ENCODE measurements at places on chromosomes 4 and X.

DNA sequence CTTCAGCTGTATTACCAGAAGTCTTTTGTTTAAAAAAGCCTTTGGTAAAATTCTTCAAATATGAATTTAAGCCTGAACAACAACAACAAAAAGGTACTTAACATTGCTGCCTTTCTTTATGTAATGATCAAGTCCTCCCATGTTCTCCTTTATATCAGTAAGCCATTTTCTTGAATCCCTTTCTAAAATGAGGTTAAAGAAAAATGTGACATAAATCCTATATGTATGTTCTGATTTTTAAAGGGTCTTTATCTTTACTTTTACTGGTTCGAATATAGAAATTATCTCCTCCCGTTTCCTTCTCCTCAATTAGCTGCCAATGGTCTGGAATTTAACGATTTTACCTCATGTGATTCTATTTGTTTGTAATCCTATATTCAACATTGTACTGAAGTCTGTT, 522.8 kb downstream of the IL1RAPL1 start:
- DNase-seq, result no peak

GRCh38 chr4:102823464-102823863, 3.9 kb downstream of the UBE2D3 start:
- no peak for DNase-seq

- DNase-seq, result no peak
These were observed 437.2 kb upstream of the ZFP42 start for GRCh38 chr4:187558391-187558790.

- DNase-seq, result peak; percentile 75
These were observed 618 bp downstream of the DDX3X start for GRCh38 chrX:41334363-41335197.

DNA sequence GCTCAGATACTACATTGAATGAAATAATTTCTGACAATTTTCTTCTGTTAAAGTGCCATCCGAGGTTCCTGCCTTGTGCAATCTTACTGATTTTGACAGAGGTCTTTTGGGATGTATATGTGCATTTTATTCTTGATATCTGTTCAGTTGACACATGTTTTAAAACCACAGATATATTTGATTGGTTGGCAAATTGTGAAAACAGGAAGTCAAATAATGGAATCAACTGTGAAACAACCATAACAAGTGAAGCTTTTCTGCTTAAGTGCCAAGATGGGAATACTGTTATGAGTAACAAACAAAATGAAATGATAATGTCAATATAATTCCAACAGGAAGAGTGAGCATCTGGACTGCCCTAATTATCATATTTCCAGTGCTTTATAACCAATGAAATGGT, 84.9 kb upstream of the TET2 start:
- DNase-seq, result no peak

DNA sequence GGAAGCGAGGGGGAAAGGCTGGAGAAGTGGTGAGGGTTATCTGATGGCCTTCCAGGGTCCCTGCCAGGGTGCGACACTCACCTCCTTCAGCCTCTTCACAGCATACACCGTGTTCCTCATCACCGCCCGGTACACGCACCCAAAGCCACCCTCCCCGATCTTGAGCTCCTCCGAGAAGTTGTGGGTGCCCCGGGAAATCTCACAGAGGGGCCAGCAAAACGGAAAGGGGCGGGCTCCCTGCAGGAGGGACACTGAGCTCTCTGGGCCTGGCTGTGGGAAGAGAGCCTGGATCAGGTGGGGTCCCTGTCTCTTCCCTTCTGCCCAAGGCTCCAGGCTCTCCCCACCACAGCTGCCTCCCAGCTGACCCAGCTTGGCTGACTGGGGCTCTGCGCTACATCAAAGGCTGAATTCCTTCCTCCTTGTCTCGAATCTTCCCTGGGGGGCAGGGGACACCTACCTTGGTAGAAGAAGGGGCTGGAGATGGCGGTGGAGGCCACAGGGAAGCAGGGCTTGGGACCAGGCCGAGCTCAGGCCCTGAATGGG, 1.1 kb downstream of the IRAK1 start:
- DNase-seq, result no peak

GRCh38 chr4:107512549-107512948, 207.5 kb downstream of the PAPSS1 start:
- no peak for DNase-seq

DNA sequence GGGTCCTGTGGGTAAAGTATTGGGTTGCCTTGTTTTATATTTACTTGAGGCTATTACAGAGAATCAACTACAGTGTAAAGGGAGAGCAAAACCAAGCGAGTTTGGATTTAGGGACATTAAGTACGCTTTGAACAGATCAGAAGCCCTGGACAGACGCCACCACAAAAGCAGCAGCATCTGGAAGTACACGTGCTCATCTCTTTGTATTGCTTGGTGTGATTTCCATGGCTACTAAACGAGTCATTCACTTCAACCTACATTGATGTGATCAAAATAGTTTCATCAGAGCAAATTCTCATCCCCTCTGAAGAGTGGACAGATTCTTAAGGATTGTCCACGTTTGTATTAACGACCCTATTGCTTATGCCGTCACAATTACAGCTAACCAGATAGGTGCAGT, 85.1 kb downstream of the SORBS2 start:
- DNase-seq, result peak; percentile 70

DNA sequence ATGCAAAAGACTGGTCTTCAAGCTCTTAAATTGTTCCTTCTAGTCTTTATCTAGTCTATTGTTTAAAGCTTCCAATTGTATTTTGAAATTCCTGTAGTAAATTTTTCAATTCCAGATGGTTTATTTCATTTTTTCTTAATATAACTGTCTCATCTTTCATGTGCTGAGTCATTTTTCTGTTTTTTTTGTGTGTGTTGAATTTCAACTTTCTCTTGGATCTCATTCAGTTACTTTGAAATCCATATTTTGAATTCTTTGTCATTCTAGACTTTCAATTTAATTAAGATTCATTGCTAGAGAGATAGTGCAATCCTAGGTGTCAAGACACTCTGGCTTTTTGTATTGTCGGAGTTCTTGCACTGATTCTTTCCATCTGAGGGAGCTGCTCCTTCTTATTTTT, 128.0 kb upstream of the PRKG2 start:
- no peak for DNase-seq

- DNase-seq, result no peak
These were observed 124.8 kb upstream of the KLF8 start for GRCh38 chrX:56107320-56107719.

DNA sequence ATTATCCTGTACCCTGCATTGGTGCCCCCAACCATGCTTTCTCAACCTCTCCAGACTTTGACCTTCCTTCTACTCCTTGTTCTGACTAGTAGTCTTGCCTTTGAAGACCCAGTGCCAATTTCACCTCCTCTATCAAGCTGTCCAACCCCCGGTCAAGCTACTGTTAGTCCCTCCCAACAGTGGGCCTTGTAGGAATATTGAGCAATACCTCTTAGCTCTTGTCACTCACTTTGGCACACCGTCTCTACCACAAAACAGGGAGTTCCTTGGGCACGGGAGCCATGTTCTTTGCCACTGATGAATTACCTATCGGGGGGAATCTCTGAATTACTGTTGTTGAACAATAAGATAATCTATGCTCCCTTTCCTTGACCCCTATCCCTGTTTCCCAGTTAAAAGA, 25.2 kb downstream of the LAS1L start:
- no peak for DNase-seq

- no peak for DNase-seq
These were observed 229.4 kb upstream of the GALNTL6 start for GRCh38 chr4:171583790-171584189.

- DNase-seq, result peak; percentile 7
These were observed 173.8 kb downstream of the CAMK2D start for GRCh38 chr4:113587640-113588275.

- DNase-seq, result no peak
These were observed 144.9 kb downstream of the FHIP1A start for GRCh38 chr4:151553874-151554273.

DNA sequence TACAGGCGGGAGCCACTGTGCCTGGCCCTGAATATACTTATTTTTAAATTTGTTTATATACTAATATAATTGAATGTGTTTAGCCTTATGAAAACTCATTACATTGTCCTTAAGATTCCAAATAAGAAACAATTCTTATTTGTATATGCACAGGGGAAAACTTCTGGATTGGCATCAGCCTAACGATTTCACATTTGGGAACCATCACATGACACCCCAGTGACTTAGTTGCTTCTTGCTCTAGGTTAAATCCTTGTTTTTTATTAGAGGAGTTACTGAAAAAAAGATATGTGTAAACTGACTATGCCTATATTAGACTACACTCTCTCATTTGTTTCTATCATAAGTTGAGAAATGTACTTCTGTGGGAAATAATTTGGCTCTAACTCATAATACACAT, 520.2 kb downstream of the SPRY1 start:
- DNase-seq, result no peak

DNA sequence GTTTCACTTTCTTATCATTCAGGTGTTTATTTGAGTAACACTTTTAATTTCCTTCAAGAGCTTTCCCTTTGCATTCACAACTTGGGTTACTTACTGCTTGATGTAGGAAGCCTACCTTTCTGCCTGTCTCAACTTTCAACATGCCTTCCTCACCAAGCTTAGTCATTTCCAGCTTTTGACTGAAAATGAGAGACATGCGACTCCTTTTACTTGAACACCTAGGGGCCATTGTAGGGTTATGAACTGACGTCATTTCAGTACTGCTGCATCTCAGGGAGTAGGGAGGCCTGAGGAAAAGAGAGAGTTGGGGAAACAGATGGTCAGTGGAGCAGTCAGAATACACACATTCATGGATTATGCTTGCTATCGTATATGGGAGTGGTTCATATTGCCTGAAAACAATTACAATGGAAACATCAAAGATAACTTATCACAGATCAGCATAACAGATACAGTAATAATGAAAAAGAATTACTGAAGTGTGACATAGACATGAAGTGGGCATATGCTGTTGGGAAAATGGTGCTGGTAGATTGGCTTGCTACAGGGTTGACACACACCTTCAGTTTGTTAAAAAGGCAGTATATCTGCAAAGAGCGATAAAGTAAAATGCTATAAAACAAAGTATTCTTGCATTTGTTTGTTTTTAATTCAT, 25.7 kb downstream of the USP53 start:
- no peak for DNase-seq

DNA sequence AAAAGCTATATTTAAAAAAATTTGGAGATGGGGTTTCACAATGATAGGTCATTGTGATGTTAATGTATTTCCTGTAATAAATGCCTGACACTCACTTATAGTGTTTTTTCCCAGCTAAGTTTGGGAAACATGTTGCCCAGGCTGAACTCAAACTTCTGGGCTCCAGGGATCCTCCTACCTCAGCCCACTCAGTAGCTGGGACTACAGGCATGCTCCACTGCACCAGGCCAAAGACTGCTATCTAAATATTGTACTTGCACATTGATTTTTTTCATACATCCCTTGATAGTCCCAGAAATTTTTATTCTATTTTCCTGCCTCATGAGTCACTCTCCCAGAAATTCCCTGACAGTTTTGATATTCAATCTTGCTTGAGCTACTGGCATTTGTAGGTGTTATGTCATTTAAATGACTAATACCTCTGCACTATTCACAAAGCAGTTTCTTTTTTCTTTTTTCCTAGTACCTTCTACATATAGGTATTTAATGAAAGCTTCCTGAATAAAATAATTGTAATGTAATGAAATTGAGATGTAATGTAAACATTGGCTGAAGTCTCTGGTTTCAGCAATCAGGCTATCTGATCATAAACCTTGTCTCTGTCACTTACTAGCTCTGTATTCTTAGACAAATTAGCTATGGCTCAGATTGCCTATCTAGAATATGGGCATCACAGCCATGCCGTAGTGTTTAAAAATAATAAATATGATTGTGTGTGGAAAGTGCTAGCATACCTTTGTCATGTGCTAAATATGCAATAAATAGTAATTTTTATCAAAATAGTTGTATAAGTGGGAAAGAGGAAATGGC, 1973.0 kb upstream of the AGA start:
- no peak for DNase-seq

DNA sequence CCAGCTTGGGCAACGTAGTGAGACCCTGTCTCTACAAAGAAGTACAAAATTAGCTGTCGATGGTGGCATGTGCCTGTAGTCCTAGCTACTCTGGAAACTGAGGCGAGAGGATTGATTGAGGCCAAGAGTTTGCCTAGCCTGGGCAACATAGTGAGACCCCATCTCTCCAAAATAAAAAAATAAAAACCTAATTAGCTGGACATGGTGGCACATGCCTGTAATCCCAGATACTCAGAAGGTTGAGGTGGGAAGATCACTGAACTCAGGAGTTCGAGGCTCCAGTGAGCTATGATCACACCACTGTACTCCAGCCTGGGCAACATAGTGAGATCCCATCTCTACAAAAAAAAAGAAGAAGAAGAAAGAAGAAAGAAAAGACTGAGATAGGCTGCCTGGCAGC, 17.4 kb downstream of the PLAC1 start:
- no peak for DNase-seq

GRCh38 chr4:13670456-13671160, 43.1 kb upstream of the BOD1L1 start:
- no peak for DNase-seq

DNA sequence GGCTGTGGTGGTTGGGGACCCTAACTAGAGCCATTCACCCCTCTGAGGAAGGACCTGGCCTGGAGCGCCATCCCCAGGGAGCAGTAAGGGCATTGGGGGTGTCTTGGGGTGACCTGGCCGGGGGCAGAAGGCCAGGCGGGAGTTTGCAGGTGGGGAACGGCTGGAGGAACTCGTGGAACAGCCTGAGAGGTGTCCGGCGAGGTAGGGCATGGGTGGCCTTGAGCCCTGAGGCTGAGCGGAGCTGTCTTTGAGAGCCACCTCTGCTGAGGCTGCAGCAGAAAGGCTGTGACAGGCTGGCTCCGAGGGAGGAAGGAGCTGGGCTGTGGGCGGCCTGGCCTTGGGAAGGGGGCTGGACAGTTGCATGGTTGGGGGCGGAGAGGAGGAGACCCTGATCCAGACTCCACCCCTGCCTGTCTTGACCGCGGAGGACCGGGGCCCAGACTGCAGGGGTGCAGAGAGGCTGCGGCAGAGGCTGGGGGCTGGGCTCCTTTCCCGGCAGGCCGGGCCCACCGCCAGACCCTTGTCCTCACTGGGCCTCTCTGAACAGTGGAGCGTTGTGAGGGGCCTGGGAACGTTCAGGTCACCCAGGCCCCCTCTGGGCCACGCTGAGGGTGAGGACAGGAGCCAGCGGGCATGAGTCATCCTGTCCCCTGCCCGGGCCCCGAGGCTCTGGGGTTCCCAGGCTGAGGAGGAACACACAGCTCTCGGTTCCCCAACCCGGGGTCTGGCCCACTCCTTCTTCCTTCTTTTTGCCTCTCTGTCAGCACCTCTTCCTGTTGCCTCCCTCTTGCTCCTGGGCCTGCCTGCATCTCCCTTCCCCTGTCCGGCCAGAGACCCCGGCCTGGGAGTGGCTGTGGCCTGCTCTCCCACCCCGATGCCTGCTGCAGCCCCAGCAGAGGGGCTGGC, 8.1 kb downstream of the SH3BP2 start:
- peak; percentile 44 for DNase-seq

GRCh38 chrX:38699696-38700095, 101.6 kb upstream of the MID1IP1 start:
- no peak for DNase-seq

DNA sequence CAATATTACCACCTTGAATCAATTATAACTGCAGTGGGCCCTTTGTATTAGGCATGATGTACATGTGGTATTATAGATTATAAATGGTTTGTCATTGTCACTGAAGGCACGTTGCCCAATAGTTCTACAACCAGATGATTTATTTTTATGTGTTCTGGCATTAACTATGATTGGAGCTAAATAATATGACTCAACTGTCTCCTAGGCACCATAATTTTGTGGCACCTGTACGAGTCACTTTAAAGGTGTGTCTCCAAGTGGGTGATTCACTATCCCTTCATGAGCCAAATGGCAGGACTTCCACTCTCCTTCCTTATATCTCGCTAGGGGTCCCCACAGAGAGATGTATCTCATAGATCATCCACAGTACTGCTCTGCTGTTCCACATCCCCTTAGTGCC, 6.1 kb upstream of the SMPX start:
- DNase-seq, result no peak

- DNase-seq, result no peak
These were observed 131.6 kb downstream of the HMX1 start for GRCh38 chr4:8739820-8740665.

Data from fibroblast of mammary gland (primary cell).